Breast epithelium (tissue), 4 donors: ENCODE measurements at places on chromosomes 12 and 14.

GRCh38 chr12:12376646-12377448 lies 20.0 kb downstream of the BORCS5 start:
- DNase-seq, result no peak

DNA sequence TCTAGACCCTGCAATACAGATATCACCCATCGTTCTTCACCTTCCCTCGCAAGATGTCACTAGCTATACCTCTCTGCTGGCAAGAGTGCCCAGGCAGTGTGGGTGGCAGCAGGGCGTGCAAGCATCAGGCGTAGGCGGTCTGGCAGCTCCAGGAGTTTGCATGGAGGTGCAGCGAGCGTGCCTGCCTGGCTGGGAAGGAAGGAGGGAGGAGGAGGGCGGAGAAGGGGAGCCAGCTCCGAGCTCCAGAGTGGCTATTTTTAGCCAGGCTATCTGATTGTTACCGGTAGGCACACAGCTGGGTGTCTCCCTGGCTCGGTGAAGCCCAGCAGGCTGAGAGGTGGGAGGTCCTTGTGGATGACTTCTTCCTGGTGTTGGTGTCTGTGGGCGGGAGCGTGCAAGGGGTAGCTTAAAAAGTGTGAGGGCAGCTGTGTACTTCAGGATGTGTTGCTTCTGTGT lies 6.2 kb downstream of the FOXJ2 start:
- DNase-seq, result peak; percentile 71

- no peak for DNase-seq
These were observed 181.6 kb downstream of the KTN1 start for GRCh38 chr14:55761651-55762050.

DNA sequence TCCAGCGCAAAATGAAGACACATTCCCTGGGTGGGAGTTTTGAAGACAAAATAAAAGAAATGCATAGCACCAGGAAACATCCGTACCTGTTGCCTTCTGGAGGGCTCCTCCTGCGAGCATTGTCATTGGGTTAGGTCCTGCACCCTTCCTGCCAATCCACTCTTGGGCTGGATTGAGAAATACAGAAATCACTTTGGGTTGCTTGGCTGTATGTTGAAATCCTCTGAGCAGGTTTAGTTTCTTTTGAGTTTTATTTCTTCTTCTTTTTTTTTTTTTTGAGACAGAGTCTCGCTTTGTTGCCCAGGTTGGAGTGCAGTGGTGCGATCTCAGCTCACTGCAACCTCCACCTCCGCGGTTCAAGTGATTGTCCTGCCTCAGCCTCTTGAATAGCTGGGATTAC lies 67.6 kb downstream of the ARF6 start:
- no peak for DNase-seq

DNA sequence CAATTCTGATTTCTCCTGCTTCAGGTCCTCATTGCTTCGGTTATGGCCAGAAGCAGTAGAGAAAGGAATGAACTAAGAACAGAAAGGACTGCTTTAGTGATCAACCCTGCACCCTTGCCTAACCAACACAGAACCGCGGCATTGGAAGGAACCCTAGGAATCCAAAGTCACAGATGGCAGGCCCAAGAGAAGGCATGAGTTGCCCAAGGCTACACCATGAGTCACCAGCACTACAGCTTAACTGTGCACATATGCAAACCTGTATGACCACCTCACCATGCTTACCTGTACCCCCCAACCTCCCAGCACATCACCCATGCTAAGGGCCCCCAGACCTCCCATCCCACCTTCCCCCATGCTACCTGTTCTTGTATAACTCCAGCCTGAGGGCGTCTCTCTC lies 25.9 kb upstream of the BLTP3B start:
- DNase-seq, result no peak

DNA sequence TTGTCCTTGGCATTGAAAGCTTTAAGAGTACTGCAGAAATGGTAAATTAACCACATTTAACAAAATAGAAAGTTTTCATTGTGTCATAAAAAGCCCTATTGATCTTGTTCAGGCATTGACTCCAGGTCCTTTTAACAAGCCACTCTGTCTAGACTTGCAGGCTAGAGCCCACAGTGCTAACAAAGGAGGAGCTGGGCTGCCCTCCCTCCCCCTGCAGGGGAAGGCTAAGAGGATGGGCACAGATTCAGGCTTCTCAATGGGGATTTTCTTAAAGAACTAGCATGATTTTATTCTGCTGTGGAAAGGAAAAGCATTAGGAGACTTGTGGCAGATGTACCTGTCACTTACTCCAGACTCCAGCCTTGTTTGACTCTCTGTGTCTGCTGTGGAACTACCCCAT lies 463.6 kb downstream of the NRXN3 start:
- DNase-seq, result no peak

DNA sequence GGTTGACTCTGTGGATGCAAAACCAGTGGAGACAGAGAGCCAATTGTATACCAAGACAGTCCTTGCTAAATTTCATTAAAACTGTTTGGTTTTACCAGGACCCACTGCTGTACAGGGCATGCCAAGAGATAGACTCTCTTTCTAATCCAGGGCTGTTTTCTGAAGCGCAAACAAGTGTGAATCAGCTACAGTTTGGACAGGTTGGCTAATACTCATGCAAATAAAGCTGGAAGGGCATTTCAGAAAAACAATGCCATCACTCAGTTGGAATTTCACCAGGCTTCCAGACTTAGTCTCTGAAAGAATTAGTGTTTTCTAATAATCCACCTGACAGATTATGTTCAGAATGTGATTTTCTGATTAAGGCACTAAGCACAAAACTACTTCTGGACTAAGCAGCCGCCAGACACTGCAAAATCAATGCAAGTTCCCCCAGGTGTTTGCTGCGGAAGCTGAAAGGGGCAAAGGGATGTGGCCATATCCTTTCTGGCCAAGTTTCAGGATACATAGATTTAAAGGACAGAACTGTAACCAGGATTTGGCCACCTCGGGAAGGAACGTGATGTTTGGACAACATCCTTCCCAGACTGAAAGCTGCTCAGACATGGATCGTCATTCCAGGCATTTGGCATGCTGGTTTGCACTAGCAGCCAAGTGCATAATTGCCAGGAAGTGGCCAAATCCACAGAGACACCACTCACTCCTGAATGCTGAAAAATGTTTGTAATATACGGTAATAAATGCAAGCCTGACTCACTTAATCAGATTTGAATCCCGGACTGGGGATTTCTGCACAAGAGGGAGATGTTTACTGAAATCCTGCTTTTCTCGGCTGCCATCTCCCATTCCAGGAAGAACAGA lies 32.0 kb upstream of the CDKN3 start:
- no peak for DNase-seq

GRCh38 chr14:58747181-58747580 lies 109.4 kb downstream of the DACT1 start:
- DNase-seq, result peak; percentile 49

GRCh38 chr12:11958221-11959091 lies 112.3 kb upstream of the BCL2L14 start:
- no peak for DNase-seq

- DNase-seq, result no peak
These were observed 84.2 kb upstream of the STXBP6 start for GRCh38 chr14:25134184-25134583.

- peak; percentile 54 for DNase-seq
These were observed 10.5 kb downstream of the CACNA2D4 start for GRCh38 chr12:1907652-1908611.

GRCh38 chr12:68479896-68480291 lies 130.8 kb upstream of the RAP1B start:
- no peak for DNase-seq

DNA sequence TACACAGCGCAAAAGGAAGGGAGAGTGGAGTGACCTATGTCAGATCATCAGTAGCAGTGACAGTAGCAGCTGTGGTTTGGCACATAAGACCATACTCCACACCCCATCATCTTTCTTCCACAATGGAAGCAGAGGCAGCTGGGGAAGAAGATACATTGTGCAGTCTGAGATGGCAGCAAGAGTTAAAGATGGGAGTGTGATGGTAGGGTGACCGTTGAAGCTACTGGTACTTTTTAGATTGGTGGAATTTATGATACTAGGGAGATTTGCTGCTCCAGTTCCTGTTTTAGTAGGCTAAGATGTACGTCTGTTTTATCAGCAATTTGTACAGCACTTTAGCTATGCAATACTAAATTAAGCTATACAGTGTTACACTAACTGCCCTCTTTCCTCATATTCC lies 291.0 kb downstream of the FUT8 start:
- no peak for DNase-seq

DNA sequence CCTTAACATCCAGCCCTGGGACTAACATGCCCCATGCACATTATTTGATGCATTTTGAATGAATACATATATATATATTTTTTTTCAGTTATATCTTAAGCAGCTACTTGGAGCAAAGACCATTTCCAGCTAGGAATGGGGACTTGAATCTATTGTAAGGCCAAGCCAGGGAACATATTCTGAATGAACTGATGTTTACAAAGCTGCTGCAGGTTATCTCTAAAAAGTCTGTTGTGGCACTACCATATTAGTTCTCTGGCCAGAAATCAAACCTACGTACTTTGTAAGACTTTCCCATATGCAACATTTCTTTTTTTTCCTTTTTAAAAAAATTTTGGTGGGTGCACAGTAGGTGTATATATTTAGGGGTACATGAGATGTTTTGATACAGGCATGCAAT lies 43.4 kb downstream of the PELI2 start:
- no peak for DNase-seq

- DNase-seq, result no peak
These were observed 26.7 kb downstream of the CLEC1A start for GRCh38 chr12:10072131-10072530.

DNA sequence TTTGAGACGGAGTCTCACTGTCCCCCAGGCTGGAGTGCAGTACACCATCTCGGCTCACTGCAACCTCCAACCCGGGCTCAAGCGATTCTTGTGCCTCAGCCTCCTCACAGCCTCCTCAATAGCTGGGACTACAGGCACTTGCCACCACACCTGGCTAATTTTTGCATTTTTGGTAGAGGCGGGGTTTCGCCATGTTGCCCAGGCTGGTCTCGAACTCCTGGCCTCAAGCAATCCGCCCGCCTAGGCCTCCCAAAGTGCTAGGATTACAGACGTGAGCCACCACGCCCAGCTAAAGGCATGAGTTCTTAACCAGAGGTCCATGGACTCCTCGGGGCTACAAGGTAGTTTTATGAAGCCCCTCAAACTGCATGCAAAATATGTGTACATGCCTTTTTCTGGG lies 2.1 kb downstream of the SARNP start:
- no peak for DNase-seq

GRCh38 chr12:94026596-94026995 lies 121.8 kb upstream of the PLXNC1 start:
- no peak for DNase-seq

- DNase-seq, result no peak
These were observed 250.5 kb upstream of the PELI2 start for GRCh38 chr14:55867719-55868118.

- no peak for DNase-seq
These were observed 45.9 kb upstream of the CTDSP2 start for GRCh38 chr12:57892232-57892972.

DNA sequence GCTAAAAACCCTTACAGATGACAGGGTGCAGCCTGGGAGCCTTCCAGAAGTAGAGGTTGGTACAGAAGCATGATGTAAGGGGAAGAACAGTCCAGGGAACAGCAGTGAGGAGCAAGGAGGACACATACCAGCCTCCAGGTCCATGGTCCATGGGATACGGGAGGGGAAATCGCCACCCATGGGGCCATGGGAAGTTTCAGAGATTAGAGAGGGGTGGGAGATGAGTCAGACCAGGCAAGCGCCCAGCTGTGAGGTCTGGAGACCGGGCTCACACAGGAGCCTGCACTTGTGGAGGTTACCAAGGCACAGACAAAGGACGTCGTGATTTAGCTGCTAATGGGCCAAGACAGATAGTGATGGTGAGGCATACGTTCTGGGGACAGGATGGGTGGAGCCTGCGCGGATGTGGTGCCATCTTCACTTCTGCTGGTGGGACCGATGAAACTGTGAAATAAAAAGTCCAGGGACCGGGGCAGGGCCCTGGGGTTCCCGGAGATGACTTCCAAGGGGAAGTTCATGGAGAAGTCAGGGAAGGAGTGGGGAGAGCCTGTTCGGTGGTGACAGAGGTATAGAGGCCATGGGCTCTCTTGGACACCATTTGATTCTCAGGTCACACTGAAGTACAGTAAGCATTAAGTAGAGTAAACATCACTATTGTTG lies 17.7 kb upstream of the LRP1-AS start:
- no peak for DNase-seq

DNA sequence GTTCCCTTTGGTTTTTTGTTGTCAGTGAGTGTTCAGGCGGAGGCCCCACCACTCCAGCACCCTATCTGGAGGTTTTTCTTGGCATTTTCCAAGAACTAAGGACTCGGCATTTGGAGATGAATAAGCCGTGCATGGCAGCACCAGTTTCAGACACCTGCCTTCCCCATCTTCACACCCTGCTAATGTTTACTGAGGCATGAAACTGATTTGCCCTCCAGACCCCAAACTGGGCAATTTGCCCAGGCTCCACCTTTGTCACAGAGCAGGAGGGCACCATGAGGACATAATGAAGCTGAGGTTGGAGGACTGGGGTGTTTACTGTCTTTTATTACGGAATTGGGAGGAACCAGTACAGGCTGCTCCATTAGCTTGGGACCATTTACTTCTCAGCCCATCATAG lies 113.4 kb downstream of the LGMN start:
- DNase-seq, result no peak

DNA sequence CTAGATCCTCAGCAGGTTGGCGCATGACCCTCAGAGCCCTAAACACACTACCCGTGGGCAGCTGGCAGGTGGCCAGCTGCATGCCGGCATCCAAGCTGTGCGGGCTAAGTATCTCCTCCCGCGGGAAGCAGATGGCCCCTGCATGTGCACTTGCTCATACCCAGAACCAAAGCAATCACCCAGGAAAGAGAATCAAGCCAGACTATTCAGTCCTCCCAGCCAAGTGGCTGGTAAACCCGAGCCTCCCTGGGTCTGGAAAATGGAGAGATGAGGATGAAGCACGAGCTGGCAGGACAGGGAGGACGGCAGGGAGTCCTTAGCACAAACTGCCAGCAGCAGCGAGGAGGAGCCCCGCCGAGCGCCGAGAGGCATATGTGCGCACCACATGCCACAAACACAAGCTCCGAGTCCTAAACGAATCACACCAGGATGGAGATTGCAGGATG lies 139.7 kb downstream of the RIMBP2 start:
- no peak for DNase-seq

GRCh38 chr14:99947695-99948094 lies 117.5 kb upstream of the EVL start:
- peak; percentile 44 for DNase-seq

DNA sequence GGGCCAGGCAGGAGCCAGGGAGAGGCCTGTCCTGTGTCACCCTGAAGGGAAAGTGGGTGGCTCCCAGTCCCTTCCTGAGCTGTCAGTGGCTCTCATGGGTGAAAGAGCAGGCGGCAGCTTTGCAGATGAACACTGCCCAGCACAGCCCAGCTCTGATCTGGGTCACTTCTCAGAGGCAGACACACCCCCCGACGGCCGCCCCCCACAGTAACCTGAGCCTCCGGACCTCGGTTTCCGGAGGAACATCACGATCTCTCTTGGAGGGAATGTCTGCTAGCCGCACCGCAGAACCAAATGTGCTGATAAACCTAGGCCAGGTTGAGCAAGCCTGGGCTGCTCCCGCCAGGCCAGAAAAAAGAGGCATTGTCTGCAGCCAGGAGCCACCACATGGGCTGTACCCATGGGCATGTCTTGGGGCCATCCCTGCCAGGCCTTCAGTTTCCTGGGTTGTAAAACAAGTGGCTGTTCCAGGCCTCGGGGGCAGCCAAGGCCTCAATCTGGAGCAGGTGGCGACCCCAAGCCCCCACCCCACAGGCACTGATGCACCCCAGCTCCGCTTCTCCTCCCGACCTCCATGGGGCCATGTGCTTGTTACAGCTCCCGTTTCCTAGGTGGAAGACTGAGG lies 57.6 kb downstream of the NCOR2 start:
- DNase-seq, result no peak
